Natural killer cell treated with Interleukin-12 subunit alpha and Interleukin-12 subunit beta and Interleukin-15 and Interleukin-18, amount 100 ng/mL, for 72 hours (primary cell): ENCODE measurements at places on chromosomes 5 and 9. TPM values are rescaled to one million over a fixed set of nuclear protein-coding genes. Genes with fewer than 3 reads are reported as not detected.

DNA sequence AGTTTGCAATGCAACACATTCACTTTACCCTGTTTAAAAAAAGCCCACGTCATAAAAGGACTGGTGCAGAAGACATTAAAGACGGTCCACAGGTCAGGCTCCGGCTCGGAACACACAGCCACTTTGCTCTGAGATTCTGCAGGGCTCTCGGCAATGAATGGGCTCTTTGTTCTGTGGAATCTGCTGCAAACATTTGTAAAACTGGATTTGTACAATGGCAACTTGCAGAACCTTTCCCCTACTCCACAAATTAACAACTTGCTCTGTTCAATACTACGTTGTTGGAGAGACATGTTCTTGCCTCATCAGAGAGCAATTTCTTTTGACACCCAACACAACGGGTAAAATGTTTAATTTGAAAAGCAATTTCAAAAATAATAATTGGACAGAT is 13.0 kb upstream of the NR5A1 start:
- DNase-seq: no peak

- no peak for DNase-seq
Measured at GRCh38 chr5:72788866-72789505, 27.5 kb upstream of the TNPO1 start.

Gene TTC1
- total RNA-seq: 53.8 TPM

Gene MARCOL
- total RNA-seq: not detected

Gene WNT8A
- not detected for total RNA-seq
